ENCODE measurements at places on chromosomes 16 and 17.

GRCh38 chr17:31731118-31731517 is 127.9 kb downstream of the COPRS start:
- no peak for DNase-seq

DNA sequence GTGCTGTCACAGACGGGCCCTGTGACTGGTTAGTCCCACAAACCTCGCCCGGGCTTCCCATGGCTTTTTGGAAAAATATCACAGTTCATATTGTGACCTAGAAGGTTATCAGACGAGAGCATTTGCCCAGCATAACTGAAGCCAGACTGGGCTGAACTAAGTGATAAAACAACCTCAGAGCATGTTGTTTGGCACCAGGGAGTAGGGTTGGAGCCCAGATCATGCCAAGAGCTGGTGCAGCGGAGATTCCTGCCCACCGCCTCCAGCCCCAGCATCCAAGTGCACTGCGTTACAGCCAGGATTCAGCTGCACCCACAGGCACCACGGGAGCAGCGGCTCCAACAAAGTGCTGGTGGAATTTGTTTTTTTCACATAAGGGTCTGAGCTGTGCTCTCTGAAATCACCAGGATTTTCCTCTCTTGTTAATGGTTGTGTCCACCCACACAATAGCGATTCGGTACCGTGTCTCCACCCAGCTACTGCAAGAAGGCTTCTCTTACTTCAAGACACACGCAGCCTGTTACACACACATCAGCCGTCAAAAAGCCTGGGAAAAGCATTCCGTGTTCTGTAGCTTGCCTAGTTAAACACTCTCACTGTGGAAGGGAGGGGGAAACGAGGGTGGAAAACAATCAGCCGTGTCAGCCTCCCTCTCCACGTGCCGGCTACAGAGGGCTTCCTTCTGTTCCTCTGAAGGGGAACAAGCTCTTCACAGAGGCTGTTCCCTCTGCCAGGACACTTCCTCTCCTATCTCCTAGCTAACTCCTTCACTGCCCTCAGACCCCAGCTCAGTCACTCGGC is 273.8 kb downstream of the C16orf95 start:
- DNase-seq: no peak

DNA sequence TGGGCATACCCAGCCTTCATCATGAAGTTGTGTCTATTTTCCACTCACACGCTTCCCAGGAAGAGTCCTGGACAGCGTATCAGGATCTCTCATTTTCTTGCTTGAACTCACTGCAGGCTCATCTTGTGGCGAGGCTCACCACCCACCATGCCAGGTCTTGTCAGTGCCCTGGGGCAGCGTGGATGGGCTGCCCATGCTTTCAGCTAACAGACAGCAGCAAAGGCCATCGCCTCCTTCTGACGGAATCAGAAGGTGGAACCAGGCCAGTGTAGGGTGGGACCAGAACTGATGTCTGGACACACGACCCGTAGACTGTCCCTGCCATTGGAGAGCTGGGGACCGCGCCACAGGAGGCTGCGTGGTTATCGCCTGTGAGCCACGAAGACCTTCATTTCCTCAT is 169.4 kb downstream of the FOXL1 start:
- DNase-seq: no peak

- no peak for DNase-seq
Measured at GRCh38 chr16:60246086-60246485, 1512.0 kb upstream of the GOT2 start.

GRCh38 chr17:64504769-64505339 is 1.2 kb downstream of the DDX5 start:
- DNase-seq: no peak
